ENCODE measurements at places on chromosomes 3 and 15.

- no peaks in the 10 kb centered on the region for H3K36me3 ChIP-seq
- H3K27me3 ChIP-seq: peaks cover 61% of the 10 kb centered on the region
- no peak overlapping the region for H3K4me3 ChIP-seq
- no peaks in the 10 kb centered on the region for H3K4me1 ChIP-seq
Measured at GRCh38 chr15:74217907-74218885, 15.6 kb upstream of the STRA6 start.

DNA sequence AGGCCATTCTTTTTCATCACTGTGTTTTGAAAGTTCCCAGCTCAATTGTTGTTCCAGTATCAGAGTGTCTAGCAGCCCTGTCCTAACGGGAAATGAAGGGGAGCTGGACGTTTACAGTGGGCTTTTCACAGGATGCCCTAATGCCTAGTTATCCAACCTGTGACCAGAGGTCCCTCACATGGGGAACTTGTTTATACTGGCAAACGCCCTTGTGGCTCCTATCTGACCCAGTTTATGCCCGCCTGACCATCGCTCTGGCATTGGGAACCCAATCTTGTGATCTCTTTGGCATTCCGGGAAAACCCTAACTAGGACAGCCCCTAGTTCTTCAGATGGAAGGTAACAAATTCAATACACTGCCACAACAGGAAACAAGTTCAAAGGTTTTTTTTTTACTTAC, 14.5 kb upstream of the MYRIP start:
- H3K4me1 ChIP-seq: no peaks in the 10 kb centered on the region
- H3K27ac ChIP-seq: no peak overlapping the region
- peaks cover 5% of the 10 kb centered on the region for H3K27me3 ChIP-seq
- no peaks in the 10 kb centered on the region for H3K36me3 ChIP-seq
- no peak overlapping the region for H3K4me3 ChIP-seq

- no peak for ATAC-seq
- no peaks in the 10 kb centered on the region for H3K36me3 ChIP-seq
- no peak overlapping the region for H3K4me3 ChIP-seq
- peak overlapping the region; percentile 95 for H3K27ac ChIP-seq
- H3K4me1 ChIP-seq: no peaks in the 10 kb centered on the region
Measured at GRCh38 chr15:48647962-48648361, 2.5 kb upstream of the FBN1 start.

- H3K27me3 ChIP-seq: no peaks in the 10 kb centered on the region
- peaks cover 13% of the 10 kb centered on the region for H3K4me1 ChIP-seq
- no peak for ATAC-seq
- H3K4me3 ChIP-seq: no peak overlapping the region
- no peaks in the 10 kb centered on the region for H3K36me3 ChIP-seq
Measured at GRCh38 chr3:8485141-8485870, 16.3 kb upstream of the LMCD1 start.

DNA sequence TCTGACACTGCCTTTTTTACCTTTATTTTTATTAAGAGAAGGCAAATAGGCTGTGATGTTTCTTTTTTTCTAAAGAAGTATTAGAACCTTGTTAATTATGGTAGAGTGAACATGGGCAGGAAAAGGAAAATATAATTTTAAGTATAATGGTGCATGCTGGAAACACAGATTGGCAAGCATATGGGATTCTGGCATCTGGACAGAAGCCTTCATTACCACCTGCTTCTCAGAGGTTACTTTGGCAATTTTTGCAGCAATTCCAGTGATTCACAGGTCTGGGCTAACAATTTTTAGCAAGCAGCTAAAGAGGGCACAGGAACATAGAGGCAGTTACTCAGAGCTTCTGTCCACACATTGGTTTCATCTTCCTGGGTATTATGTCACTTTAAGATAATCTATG, 258.3 kb downstream of the DIPK2A start:
- H3K27ac ChIP-seq: no peak overlapping the region
- H3K4me1 ChIP-seq: no peaks in the 10 kb centered on the region
- H3K4me3 ChIP-seq: no peak overlapping the region
- H3K27me3 ChIP-seq: no peaks in the 10 kb centered on the region
- ATAC-seq: no peak

DNA sequence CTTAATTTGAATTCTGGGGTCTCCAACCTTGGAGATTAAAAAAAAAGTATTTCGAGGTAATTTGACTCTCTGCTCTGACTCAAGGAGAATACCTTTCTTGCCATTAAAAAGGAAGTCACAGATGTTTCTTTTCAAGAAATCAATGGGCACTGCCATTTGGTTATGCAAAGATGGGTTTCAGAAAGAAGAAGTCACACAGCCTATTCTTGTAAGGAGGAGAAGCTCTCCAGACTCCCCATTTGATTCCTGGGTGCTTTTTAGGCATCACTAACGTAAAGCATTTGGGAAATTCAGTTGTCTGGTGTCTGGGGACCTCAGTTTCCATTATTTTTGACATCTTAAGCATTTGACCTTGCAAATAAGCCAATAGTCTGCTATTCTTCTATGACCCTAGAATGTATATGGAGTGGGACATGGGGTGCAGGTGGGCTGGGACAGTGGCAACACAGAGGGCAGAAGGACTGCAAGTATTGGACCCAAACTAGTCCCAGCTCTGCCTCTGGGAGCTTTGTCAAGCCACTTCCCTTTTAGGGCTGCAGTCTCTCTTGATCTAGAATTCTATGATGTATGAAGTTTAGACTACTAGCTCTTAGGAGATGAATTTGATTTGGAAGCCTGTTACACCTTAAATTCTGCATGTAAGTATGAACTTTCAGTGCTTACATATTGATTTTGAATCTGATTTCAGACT, 27.8 kb downstream of the IL5RA start:
- H3K36me3 ChIP-seq: no peaks in the 10 kb centered on the region
- H3K4me3 ChIP-seq: no peak overlapping the region

GRCh38 chr3:41846850-41847249, 115.1 kb downstream of the ULK4 start:
- ATAC-seq: no peak
- H3K4me1 ChIP-seq: no peaks in the 10 kb centered on the region
- no peak overlapping the region for H3K27ac ChIP-seq
- no peaks in the 10 kb centered on the region for H3K27me3 ChIP-seq
- H3K4me3 ChIP-seq: no peak overlapping the region

GRCh38 chr3:186115239-186115996, 6.5 kb upstream of the ETV5 start:
- no peak overlapping the region for H3K27ac ChIP-seq
- H3K4me1 ChIP-seq: peaks cover under 1% of the 10 kb centered on the region
- H3K4me3 ChIP-seq: no peak overlapping the region
- H3K36me3 ChIP-seq: no peaks in the 10 kb centered on the region
- peaks cover 5% of the 10 kb centered on the region for H3K27me3 ChIP-seq

GRCh38 chr15:57640930-57641682, 49.4 kb downstream of the MYZAP start:
- no peaks in the 10 kb centered on the region for H3K4me1 ChIP-seq
- no peak overlapping the region for H3K27ac ChIP-seq
- no peak overlapping the region for H3K4me3 ChIP-seq
- H3K36me3 ChIP-seq: peaks cover 3% of the 10 kb centered on the region

DNA sequence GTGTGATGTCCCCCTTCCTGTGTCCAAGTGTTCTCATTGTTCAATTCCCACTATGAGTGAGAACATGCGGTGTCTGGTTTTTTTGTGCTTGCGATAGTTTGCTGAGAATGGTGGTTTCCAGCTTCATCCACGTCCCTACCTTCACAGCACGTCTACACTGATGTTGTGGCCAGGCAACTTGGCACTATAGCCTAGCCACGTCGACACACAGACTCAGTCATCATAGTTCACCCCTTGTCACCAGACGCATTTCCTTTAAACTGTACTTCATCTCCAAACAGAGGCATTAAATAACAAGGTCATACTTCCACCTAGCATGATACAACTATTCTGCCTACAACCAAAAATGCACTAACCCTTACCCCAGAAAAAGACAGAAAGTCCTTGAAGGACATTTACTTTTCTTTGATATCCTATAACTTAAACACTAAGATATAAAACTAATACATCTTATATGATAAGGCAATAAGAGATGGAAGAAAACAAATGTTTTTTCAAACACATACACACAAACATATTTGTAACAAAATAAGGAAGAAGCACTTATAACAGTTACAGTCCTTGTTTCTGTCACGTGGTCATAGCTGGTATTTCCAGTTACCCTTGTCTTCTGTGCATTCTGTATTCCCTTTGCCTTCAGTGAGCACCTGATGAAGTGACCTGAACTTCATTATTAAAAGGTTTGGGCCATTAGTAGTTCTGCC, 121.4 kb downstream of the KLF13 start:
- no peak overlapping the region for H3K27ac ChIP-seq
- ATAC-seq: no peak
- no peaks in the 10 kb centered on the region for H3K27me3 ChIP-seq

DNA sequence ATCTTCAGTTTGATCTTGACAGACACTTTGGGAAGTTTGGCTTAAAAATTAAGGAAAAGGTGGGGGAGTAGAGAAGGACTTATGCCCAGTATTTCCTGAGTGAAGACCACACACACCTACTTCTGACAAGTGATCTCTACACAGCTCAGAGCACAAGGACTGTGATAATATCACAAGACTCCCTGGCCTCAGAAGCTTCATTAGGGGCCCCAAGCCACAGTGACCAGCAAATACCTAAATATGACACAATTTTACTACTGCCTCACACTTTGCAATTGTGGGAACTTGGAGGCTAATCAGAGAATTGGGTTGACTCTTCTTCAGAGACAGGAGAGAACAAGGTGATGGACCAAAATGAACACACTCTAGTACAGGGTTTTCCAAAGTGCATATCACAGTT, 2.6 kb downstream of the ILDR1 start:
- ATAC-seq: no peak
- no peak overlapping the region for H3K27ac ChIP-seq
- no peaks in the 10 kb centered on the region for H3K36me3 ChIP-seq
- peaks cover 36% of the 10 kb centered on the region for H3K27me3 ChIP-seq
- H3K4me3 ChIP-seq: no peak overlapping the region
- H3K4me1 ChIP-seq: no peaks in the 10 kb centered on the region

- H3K4me1 ChIP-seq: peaks cover 3% of the 10 kb centered on the region
- no peak overlapping the region for H3K27ac ChIP-seq
- no peak for ATAC-seq
- no peak overlapping the region for H3K4me3 ChIP-seq
- H3K27me3 ChIP-seq: no peaks in the 10 kb centered on the region
- H3K36me3 ChIP-seq: no peaks in the 10 kb centered on the region
Measured at GRCh38 chr15:43489191-43489590, 3.8 kb downstream of the TP53BP1 start.

DNA sequence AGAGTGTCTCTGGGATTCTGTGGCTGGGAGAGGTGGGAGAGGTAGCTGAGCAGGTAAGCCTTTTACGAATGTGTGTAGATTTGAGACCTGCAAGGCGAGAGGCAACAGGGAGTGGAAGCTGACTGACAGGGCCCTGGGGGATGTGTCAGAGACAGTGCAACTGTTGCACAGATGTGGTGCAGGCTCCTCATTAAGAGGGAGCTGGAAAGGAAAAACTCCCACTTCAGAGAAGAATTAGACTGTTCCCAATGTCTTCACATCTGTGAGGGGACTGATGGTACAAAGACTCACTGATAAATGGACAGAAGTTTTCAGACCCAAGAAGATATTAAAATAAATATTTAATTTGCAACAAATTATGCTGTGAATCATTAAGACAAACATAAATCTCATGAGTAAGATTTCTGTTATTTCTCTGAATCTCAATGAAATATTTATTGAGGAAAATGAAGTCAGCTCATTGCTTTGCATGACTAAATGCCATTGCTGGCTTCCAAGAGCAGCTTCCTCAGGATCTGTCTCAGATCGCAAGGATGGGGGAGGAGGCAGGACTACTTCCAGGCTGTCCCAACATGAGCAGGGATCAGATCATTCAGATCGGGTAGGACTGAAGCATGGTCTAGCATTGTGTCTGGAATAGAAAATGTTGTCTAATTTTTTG, 127.3 kb upstream of the ROPN1 start:
- no peaks in the 10 kb centered on the region for H3K36me3 ChIP-seq
- H3K27ac ChIP-seq: no peak overlapping the region
- H3K27me3 ChIP-seq: no peaks in the 10 kb centered on the region
- H3K4me1 ChIP-seq: peaks cover 3% of the 10 kb centered on the region
- no peak for ATAC-seq

GRCh38 chr3:196012481-196012880, 69.4 kb downstream of the TFRC start:
- H3K36me3 ChIP-seq: no peaks in the 10 kb centered on the region
- no peak overlapping the region for H3K27ac ChIP-seq
- no peak for ATAC-seq
- H3K27me3 ChIP-seq: peaks cover 15% of the 10 kb centered on the region
- H3K4me1 ChIP-seq: no peaks in the 10 kb centered on the region

DNA sequence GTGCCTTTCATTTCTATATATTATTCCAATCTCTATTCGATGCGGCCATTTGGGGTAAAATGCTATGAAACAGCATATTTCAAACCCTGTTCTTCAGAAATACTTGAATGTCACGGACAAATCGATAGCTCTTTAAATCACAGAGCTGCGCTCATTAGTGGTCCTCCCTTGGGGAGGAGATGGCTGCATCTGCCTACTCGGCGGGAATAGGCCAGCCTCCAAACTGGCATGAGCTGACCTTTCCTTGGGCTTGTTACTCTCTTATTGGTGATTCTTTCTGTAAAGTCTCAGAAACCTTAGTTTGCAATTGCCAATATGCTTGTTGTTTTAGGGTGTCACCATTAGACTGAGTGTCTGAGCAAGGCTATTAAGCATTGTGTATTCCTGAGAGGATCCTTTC, 120.9 kb downstream of the BDH1 start:
- H3K4me1 ChIP-seq: peaks cover 18% of the 10 kb centered on the region
- H3K36me3 ChIP-seq: no peaks in the 10 kb centered on the region
- no peak for ATAC-seq
- no peak overlapping the region for H3K4me3 ChIP-seq
- H3K27me3 ChIP-seq: peaks cover 11% of the 10 kb centered on the region
- H3K27ac ChIP-seq: no peak overlapping the region

GRCh38 chr3:24086206-24086605, 141.1 kb downstream of the NR1D2 start:
- H3K27ac ChIP-seq: no peak overlapping the region
- H3K27me3 ChIP-seq: no peaks in the 10 kb centered on the region
- no peaks in the 10 kb centered on the region for H3K36me3 ChIP-seq
- no peak for ATAC-seq
- H3K4me3 ChIP-seq: no peak overlapping the region

- peak; percentile 61 for ATAC-seq
- H3K27me3 ChIP-seq: no peaks in the 10 kb centered on the region
- no peak overlapping the region for H3K27ac ChIP-seq
- H3K4me1 ChIP-seq: peaks cover under 1% of the 10 kb centered on the region
Measured at GRCh38 chr3:101151286-101151913, 158.2 kb upstream of the ABI3BP start.

Data from gastroesophageal sphincter (tissue), 4 donors.